Caki2 (cell line): ENCODE measurements at places on chromosomes 12 and 14. TPM values are rescaled to one million over a fixed set of nuclear protein-coding genes. Genes with fewer than 3 reads are reported as not detected.

Gene KRT1
- not detected in 2 replicates for total RNA-seq

Gene C1QL4
- total RNA-seq, result 25.7 and 31.2 TPM in 2 replicates

GRCh38 chr12:19909418-19909817 lies 458.9 kb upstream of the PDE3A start:
- no peak for DNase-seq

Gene SIX6
- not detected in 2 replicates for total RNA-seq

Gene PRKD1
- 5.1 and 10.3 TPM in 2 replicates for total RNA-seq

DNA sequence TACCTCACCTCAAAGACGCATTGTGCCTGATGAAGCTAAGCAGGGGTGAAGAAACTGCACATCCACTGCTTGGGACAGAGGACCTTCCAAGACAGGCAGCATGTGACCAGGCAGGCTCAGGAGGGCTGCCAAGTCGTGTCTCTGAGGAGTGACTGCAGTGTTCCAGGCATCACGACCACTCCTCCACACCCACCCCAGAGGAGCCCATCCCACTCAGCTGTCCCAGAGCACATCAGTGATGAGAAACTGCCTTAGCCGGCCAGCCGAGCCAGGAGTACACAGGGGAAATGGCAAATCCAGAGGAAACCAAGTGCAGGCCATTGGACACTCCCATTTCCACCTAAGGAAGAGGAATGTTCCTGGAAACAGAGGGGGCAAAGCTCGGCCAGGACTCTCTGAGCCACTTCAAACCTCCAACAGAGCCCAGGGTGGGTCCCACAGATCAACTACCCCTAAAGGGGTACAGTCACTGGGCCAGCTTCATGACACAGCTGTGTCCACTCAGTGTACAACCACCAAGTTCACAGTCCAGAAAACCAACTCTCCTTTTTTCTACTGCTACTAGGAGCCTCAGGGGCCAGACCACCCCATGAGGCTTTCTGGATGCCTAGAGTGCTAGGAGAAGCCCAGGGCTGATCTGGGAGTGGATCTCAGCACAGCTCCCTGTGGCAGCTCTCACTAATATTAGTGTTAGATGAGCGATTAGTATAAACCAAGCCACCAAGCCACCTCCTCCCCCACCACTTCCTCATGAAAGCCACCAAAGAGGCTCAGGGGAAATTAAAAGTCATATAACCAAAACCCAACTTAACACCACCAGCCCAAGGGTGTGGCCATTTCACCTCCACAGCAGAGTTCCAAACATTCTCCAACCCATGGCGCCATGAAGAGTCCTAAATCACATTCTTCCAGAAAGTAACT lies 15.4 kb downstream of the PXN start:
- no peak for DNase-seq

- no peak for DNase-seq
Measured at GRCh38 chr12:94418517-94418916, 41.1 kb downstream of the CEP83 start.

Gene PLA2G1B
- not detected in 2 replicates for total RNA-seq

DNA sequence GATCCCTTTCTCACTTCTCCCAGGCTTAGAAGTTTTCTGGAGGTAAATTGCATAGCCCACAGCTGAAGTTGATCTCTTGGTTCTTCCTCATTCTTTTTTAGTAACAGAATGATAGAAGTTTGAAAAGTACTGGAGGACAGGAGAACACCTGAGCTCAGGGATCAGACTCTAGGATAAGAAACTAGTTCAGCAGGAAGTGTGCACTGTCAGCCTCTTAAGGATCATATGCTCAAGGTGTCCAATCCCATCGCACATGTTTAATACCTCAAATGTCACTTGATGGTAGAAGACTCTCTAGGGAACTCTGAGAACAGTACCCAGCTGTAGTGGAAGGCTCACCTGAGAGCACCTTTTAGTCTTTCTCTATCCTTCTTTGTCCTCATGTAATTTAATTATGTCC lies 14.7 kb upstream of the LIMA1 start:
- DNase-seq, result no peak

GRCh38 chr12:53764615-53765014 lies 12.8 kb upstream of the CISTR start:
- DNase-seq, result no peak

DNA sequence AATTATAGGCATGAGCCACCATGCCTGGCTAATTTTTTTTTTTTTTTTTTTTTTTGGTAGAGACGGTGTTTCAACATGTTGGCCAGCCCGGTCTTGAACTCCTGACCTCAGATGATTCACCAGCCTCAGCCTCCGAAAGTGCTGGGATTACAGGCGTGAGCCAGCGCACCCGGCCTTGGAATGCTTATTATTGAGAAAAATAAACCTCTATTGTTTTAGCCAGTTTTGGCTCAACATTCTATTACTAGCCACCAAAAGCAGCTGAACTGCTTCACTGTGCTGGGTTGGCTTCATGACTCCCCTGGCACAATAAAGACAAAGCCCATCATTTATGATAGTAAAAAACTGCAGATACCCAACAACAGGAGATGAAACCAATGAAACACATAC lies 93.5 kb upstream of the CEP83 start:
- DNase-seq, result peak; percentile 49

Gene NDUFB1
- total RNA-seq, result 193 and 239 TPM in 2 replicates

DNA sequence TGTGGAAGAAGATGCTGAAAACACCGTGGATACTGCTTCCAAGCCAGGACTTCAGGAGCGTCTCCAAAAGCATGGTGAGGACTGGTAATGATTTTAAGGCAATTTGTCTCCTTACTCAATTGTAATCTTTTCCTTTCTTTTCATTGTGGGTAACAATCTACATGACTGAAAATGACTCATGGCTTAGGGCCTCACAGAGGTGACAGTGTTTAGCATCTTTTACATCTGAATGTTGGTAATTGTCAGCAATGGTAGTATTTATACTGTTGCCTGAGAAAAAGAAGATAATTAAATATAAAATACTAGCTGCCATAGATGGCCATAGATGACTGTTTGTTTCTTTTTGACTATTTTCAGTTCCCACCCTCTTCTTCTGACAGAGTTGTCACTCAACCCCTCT lies 31.6 kb downstream of the TULP3 start:
- no peak for DNase-seq

- DNase-seq, result no peak
Measured at GRCh38 chr14:35412272-35413056, 7.9 kb upstream of the NFKBIA start.

DNA sequence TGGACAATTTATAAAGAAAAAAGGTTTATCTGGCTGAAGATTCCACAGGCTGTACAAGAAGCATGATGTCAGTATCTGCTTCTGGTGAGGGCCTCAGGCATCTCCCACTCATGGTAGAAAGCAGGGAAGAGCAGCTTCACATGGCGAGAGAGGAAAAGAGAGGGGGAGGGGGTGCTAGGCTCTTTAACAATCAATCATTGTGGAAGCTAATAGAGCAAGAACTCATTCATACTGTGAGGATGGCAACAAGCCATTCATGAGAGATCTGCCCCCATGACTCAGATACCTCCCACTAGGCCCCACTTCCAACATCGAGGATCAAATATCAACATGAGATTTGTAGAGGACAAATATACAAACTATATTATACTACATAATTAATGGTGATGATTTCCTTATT lies 361.9 kb upstream of the FAR2 start:
- DNase-seq, result no peak

DNA sequence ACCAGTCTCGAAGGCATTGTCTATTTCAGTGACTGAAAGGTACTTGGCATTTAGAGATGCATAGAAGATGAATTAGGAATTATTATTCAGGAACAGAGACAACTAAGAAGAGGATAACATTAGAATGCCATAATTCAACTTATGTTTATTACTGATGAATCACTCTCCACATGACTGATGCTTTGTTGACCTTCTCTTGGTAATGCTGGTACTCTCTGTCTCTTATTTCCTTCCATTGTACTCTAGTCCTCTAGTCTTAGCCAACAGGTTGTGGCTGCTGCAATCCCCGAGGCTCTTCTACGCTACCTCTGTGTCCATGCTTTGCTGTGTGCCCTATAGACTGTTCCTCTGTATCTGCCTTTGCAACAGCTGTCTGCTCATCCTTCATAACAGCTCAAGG lies 652.9 kb downstream of the NRXN3 start:
- DNase-seq, result no peak

- no peak for DNase-seq
Measured at GRCh38 chr12:53955036-53955775, 503 bp downstream of the HOXC12 start.

- DNase-seq, result no peak
Measured at GRCh38 chr12:92175961-92176360, 30.3 kb upstream of the BTG1 start.

DNA sequence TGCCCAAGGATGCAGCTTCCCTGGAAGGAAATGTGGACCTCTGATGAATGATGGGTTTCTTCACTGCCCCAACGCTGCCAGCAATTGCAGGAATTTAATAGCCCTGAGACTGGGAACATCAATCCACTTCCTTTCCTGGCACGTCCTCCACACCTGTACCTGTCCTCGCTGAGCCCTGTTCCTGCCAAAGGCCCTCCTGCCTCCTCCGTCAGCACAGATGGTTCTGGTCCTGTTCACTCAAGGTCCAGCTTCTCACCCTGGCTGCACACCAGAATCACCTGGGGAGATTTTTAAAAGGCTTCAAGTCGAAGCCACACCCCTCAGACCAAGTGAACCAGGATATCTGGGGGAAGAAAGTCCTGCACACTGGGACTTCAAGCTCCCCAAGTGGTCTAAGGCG lies 38.4 kb upstream of the TMEM132C start:
- no peak for DNase-seq

Gene CYP27B1
- 0.07 and 0.46 TPM in 2 replicates for total RNA-seq

- no peak for DNase-seq
Measured at GRCh38 chr14:99141236-99141635, 130.8 kb downstream of the BCL11B start.

GRCh38 chr14:26191123-26191522 lies 406.7 kb downstream of the NOVA1 start:
- no peak for DNase-seq

- no peak for DNase-seq
Measured at GRCh38 chr12:1642513-1642912, 13.5 kb downstream of the WNT5B start.

Gene ASCL1
- not detected in 2 replicates for total RNA-seq

Gene APOLD1
- 5.1 and 8.4 TPM in 2 replicates for total RNA-seq

Gene DCN
- total RNA-seq, result not detected in 2 replicates

DNA sequence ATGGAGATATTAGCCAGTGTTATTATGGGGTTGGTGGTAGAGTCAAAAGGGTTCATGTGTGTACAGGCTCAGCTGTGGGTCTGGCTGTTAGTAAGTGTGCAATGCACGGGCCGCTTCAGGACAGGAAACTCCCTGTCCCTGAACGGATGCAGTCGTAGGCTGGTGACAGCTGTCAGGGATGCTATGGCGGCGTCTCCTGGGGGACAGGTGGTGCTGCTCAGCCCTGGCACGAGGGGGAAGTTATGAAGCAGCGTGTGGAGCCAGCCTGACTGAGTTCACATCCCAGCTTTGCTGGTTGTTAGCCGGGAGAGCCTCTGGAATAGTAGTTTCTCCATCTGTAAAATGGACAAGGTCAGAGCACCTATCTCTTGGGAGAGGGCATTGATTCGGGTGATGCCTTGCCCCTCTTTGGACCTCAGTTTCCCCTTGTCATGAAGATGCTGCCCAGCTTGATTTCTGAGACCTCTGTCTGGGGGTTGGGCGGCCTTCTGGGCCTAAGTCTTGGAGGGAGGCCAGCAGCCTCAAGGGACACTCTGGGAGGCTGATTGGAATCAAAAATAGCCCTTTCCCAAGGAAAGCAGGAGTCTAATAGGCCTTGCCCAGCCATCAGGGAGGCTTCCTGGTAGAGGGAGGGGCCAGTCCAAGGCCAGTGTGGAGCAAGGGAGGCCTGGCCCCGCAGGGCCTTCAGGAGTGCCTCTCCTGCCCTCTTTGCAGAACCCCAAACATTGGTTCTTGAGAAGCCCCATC lies 7.1 kb downstream of the ASB2 start:
- no peak for DNase-seq

GRCh38 chr14:102472791-102473150 lies 36.8 kb downstream of the ANKRD9 start:
- DNase-seq, result no peak

- peak; percentile 82 for DNase-seq
Measured at GRCh38 chr14:61662437-61663311, 32.6 kb upstream of the HIF1A start.

Gene CATSPERB
- not detected in 2 replicates for total RNA-seq

- peak; percentile 63 for DNase-seq
Measured at GRCh38 chr14:50920482-50921230, 23.6 kb downstream of the PYGL start.

Gene KSR2
- total RNA-seq, result 0.14 and 0.29 TPM in 2 replicates

- DNase-seq, result peak; percentile 1
Measured at GRCh38 chr14:26199590-26200370, 398.1 kb downstream of the NOVA1 start.

- DNase-seq, result no peak
Measured at GRCh38 chr12:29376118-29376517, 4.9 kb downstream of the ERGIC2 start.

DNA sequence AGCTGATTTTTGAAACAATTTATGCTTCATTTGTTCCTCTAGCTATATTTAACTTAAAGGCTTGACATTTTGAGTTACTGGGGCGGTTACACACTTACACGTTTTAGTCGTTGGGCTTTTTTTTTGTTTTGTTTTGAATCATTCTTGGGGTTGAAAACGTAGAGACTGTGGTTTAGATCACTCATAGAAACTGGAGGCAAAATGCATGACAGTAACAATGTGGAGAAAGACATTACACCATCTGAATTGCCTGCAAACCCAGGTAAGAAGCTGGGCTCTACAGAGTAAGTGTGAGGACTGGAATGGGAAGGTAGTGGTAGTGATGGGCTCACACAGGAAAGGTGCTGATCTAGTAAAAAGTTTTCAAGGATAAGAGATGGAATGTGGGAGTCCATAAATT lies at the start of gene CLEC2D:
TSS of gene CLEC2D (plus strand) at position 180 of the 400 bp plus-strand sequence. CDS start at position 202, 22 bp downstream.
- DNase-seq, result no peak

GRCh38 chr14:28565345-28565744 lies 201.2 kb upstream of the FOXG1 start:
- DNase-seq, result no peak

Gene TAS2R46
- not detected in 2 replicates for total RNA-seq

DNA sequence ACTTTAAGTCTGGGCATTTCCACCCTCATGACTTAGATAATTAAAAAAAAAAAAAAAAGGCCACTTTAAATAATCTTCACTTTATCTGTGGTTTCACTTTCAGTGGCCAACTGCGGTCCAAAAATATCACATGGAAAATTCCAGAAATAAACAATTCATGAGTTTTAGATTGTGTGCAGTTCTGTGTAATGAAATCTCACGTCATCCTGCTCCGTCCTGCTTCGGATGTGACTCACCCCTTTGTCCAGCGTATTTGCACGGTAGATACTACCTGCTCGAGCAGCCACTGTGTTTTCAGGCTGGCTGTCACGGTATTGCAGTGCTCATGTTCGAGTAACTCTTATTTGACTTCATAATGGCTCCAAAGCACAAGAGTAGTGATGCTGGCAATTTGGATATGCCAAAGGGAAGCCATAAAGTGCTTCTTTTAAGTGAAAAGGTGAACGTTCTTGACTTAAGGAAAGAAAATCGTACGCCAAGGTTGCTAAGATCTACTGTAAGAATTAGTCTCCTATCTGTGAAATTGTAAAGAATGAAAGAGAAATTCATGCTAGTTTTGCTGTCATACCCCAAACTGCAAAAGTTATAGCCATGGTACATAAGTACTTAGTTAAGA lies 2.4 kb downstream of the E2F7 start:
- peak; percentile 79 for DNase-seq

GRCh38 chr14:54652188-54652587 lies 85.3 kb downstream of the SAMD4A start:
- DNase-seq, result peak; percentile 89
